ENCODE measurements at places on chromosomes 11 and 22.
A peak's percentile ranks its signal among the peaks of the same experiment; 100 is the strongest.

- DNase-seq, result peak; percentile 29
Observed at GRCh38 chr11:118572981-118573550, 857 bp downstream of the ARCN1 start.

DNA sequence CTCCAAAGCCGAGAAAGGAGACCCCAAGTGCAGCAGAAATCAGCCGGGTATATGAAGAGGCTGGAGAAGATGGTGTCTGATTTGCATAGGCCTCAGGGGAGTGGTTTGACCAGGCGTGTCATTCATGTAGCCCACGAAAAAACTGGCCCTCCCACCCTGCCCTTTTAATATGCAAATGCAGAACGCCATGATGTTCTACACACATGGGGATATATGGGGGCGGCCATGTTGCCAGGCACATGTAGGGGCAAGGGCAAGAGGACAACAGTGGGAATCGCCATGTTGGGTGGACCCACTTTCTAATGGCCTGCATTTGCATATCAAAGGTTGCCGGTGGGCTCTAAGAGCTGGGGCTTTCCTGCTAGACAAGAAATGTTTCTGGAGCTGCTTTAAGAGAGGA lies 86.4 kb downstream of the ISX start:
- no peak for DNase-seq

DNA sequence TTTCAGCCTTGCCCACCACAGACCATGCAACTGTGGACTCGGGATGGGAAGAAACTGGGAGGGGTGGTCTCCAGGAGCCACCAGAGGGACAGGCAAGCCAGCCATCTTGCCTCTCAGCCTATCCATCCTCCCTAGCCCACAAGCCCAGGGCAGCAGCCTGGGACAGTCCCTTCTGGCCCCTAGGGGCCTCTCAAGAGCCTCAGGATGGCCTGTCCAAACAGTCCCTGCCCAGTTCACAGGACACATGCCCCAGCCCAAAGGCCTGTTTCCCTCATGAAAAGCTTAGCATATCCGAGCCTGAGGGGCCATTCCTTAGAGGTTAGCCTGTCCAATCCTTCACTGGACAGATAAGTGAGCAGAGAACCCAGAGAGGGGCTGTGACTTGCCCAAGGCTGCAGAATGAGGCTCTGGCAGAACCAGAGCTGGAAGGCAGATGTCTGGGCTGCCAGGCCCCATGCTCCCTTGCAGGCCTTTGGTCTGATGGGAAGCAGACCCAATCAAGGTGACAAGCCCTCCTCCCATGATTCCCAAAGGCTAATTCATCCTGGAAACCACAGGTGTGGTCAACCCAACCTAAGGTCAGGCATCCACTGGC lies 28.2 kb downstream of the LRRC10B start:
- DNase-seq, result no peak

DNA sequence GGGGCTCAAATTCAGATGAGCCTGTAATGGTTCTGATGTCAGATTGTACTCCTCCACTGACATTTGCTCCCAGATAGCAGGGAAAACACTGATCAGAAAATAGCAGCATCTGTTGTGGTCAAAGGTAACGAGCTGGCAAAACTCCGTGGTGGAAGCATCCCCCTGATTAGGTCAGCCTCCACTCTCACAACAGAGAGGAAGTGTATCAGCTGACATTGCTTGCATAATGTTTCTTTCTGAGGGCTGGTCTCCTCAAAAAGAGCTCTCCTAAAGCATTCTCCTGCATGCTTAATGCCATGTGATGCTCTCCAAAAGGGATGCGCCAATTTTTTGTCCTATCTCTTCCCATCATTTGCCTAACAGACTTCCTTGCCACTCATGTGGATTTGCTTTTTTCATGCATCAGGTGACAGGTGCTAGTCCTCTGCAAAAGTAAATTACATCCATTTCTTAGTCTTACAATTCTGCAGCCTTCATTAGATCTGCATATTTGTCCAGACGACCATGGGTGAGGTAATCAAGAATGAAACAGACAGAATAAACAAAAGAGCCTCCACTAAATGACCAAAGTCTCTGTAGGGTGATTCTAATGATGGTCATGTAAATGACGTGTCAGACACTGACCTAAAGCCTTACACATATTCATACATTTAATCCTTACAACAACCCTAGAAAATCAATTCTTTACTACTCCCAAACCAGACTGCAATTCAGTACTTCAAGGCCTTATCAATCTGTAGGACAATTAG lies 6.4 kb upstream of the TENM4 start:
- DNase-seq, result no peak

DNA sequence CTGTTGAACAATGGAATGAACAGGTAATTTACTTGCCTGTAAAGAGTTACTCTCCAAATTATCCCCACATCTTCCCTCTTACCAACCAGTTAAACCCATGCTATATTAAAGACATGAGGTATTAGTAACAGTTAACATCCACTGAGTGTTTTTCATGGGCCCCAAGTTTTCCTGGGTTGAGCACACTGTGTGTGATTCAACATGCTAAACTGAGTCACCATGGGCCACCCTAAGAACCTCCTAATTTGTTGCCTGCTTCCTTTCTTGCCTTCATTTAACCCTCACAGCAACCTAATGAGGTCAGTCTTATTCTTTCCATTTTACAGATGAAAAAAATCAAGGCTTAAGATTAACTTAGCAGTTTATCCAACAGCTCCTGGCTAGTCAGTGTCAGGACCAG lies 51.0 kb downstream of the GALNT18 start:
- DNase-seq, result no peak

DNA sequence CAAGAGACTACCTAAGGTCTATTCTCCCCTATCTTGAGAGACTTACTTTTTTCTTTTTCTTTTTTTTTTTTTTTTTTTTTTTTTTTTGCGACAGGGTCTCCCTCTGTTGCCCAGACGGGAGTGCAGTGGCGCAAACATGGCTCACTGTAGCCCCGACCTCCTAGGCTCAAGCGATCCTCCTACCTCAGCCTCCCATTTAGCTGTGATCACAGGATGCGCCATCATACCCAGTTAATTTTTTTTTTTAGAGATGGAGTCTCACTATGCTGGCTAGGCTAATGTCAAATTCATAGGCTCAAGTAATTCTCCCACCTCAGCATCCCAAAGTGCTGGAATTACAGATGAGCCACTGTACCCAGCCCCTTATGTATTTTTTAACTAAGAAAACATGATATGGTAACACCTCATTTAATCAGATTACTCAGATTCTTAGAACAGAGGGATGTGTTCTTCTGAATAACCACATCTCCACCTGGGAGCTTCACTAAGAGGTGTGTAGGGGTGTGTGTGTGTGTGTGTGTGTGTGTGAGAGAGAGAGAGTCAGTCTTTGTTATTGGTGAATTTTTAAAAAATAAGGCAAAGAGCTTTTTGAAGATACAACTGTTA lies 102.9 kb downstream of the USP35 start:
- DNase-seq, result no peak

DNA sequence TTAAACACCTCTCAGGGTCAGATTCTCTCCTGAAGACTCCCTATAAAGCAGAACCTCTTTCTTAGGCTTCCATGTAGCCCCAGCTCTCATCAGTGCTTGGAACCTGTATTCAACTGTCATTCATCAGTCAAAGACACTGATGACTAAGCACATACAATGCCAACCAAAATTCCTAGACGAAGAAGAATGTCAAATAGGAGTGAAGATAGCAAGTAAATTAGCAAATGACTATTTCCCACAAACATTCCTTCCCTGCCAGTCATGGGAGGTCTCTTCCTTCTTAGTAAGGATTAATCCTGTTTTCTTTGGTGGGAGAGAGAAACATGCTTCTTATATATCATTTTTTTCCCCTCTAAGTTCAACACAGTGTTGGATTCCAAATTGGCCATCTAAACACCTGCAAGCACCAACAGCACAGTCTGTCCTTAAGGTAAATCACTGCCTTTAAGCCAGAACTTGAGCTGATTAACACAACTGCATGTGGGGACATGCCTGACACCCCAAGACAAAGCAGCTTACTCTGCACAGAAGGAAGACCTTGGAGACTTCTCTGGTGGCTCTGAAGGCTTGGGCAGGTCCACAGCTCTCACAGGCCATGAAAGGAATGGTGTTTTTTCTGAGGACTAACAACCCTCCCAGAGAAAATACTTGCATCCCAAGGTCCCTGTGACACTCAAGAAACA lies 47.5 kb upstream of the ME3 start:
- no peak for DNase-seq

- DNase-seq, result no peak
Observed at GRCh38 chr11:45436118-45436517, 150.0 kb upstream of the SYT13 start.

DNA sequence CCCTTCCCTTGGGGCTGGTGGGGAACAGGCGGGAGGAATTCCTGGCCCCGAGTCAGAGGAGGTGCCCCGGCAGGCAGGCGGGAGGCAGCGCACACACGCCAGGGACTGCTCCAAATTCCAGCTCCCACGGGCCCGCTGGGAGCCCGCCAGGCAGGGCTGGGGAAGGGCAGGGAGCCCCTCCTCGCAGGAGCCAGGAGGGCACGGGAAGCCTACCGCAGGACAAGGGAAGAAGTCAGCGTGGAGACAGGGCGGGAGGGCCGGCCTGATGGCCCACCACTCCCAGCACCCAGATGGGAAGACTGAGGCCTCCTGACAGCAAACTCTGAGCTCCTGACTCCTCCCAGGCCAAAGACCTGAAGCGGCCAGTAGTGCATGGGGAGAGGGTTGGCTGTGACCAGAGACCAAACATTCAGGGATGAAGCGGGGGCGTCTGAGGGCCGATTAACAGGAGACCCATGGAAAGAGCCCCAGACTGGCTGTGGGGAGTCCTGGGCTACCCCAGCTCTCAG lies 22.4 kb downstream of the RPL3 start:
- no peak for DNase-seq

All from stimulated activated CD8-positive, alpha-beta memory T cell treated with anti-CD3 and anti-CD28 coated beads, Interleukin-4, amount 100 ng/mL, for 48 hours (primary cell).